ENCODE measurements at places on chromosomes 11 and 22.

- no peak for DNase-seq
Measured at GRCh38 chr22:29587938-29588699, 7.2 kb upstream of the NIPSNAP1 start.

DNA sequence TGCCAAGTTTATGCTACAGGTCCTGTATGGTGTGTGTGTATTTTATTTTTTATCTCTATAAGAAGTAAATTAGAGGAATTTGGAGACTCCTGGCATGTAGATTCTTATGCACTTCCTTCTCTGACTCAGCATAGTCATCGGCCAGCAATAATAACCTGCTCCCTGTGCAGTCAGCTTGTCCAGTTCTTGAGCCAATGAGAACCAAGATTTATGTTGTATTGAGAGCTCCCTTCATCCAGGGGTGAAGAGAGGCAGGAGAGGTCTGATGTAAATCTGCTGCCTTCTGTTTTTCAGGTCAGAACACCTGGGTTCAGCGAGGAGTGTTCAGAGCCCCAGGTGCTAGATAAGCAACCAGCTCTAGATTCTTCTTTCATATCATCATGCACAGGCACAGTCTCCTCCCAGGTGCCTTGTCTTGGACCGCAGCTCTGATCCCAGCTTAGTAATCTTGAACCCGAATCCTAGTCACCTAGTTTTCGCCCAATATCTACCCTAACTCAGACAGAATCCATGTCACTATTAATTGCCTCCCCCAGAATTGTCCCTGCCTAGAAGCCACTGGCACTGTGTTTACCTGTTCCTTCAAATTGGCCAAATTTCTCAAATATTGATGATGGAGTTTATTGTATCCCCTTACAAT, 328.2 kb upstream of the NCAM1 start:
- no peak for DNase-seq

GRCh38 chr11:8822469-8822868, 88.5 kb upstream of the AKIP1 start:
- DNase-seq = no peak

DNA sequence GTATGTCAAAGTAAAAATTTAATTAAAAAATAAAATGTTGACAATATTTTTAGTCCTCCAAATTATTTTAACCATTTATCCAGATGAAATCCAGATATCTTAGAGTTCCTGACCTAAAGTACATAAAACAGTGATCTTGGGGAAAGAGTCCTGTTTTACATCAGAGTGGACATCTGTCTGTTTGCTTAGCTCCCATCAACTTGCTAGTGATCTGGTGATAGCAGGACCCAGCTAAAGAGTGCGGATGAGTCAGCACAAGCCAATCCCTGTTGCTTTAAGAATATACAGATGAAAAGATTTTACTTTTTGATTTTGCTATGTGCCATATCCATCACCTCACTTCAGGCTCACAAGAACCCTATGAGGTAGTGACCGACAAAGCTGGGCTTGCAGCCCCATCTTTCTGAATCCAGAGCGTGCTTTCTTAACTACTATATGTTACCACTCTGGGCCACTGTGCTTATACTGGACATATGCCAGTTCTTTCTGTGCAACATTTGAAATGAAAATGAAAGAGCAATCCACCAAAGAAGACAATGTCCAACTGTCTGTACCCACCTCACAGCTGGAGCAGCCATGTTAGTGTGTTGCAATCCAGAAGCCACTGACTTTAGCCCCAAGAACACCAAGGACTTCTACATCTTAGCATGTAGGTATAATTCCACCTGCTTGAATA, 167.6 kb upstream of the SESN3 start:
- no peak for DNase-seq

DNA sequence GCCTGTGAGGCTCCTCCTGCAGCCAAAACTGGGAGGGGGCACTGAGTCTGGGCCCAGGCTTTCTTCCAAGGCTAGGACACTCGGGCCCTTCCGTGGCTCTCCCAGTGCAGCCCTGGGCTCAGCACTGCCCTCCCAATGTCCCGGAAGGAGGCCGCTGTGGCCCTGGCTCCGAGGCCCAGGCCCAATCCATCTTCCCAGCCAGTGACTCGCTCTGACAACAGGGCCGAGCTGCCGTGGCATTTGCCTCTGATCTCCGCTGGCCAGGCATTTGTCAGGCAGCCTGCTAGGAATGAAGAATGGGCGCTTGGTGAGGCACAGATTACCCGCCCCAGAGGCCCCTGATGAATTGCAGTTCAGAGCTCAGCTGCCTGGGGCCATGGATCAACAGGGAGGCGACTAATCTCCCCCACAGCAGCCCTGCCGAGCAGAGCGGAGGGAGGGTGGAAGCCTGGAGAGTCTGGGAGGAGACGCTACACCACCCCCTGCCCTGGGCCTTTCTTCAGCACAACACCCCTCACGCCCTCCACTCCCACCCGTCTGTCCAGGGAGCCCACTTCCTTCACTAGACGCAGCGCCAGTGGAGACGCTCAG, 8.3 kb downstream of the FXYD2 start:
- DNase-seq = no peak

GRCh38 chr11:46658259-46658658, 40.9 kb downstream of the ATG13 start:
- DNase-seq = no peak

GRCh38 chr11:38538866-38539680, 1941.0 kb upstream of the RAG2 start:
- no peak for DNase-seq

DNA sequence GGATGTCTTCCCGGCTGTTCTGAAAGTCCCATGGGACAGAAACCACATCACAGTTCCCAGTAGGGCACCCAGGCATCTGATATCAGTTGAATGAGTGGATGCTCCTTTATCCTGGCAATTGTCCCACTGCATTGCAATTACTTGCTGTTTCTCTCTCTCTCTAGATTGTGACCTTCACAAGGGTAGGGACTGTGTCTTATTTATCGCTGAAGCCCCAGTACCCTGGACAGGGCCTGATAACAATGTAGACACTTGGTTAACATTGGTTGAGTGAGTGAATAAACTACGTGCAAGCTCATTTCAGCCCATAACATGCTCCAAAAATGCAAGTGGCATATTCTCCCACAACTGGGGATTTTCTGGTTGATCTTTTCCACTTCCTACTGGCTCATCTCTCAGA, 193.7 kb upstream of the NARS2 start:
- DNase-seq = no peak

GRCh38 chr11:132289590-132290256, 919.3 kb downstream of the NTM start:
- no peak for DNase-seq

DNA sequence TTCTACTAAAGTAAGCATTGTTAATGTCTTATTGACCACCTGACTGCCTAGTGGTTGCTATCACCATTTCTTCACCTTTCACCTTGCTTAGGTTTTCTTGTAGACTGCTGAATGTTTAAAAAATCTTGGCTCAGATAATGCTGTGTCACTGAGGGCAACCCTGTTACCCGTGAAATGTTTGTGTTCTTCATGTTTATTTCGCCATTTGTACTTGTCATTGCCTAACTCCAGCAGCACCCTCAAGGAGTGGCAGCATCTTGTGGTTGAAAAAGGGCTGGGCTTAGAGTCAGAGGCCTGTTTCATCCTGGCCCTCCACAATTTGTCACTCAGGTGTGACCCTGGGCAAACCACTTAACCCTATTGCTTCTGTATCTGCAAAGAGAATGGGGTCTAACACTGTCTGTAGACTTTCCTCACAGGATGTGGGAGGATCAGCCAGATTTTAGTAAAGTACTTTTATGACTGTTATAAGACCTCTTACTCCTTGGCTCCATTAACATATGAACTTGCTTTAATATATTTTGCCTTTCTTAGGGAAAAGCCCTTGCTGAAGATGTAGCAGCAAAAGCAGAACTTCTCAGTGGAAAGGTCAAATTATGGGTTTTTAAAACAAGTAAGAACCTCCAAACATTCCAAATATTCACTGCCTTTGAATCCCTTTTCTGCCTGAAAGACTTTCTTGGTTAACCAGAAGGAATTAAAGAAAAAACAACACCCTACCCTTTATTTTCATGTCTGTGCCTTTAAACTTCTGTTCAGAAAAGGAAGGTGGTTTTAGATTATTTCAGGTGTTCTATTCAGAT, 154.5 kb upstream of the C11orf87 start:
- DNase-seq = no peak

DNA sequence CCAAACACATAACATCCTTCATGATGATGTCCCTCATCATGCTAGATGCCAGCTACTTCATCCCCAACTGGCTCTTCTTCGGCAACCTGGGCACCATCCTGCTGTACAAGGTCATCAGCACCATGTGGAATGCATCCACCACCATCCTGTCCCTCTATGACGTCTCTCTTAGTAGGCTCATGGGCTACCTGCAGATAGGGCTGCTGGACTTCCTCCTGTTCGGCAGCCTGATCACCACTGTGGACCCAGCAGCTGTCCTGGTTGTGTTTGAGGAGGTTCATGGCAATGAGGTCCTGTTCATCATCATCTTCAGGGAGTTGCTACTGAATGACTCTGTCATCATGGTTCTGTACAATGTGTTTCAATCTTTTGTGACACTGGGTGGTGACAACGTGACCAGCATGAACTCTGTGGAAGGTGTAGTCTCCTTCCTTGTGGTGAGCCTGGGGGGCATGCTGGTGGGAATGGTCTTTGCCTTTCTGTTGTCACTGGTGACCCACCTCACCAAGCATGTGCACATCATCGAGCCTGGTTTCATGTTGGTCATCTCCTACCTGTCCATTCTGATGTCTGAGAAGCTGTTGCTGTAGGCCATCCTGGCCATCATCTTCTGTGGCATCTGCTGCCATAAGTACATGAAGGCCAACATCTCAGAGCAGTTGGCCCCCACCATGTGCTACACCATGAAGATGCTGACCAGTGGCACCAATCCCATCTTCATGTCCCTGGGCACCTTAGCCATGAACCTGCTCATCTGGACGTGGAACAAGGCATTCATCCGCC, 120.7 kb upstream of the SERPIND1 start:
- no peak for DNase-seq

DNA sequence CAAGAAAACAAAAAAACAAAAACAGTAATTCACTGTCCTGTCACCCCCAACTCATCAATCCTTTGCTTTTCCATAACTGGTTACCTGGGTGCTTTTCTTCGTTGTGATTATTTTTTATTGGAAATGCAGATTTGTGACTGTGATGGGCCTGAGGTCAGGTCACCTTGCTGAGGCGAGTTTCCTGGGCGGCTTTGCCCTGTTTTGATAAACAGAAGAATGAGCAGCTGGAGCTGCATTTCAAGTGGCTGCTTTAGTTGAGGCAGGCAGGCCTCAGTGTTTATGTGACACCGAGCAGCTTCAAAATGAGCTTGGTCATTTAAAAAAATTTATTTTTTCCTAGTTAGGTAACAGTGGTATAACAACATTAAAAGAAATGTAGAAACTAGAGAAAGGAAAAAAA, 22.2 kb downstream of the PTPRJ start:
- DNase-seq = peak; percentile 40

- DNase-seq = no peak
Measured at GRCh38 chr11:67160045-67160444, 41.0 kb downstream of the KDM2A start.

GRCh38 chr11:14150878-14151277, 188.4 kb downstream of the SPON1 start:
- DNase-seq = no peak

DNA sequence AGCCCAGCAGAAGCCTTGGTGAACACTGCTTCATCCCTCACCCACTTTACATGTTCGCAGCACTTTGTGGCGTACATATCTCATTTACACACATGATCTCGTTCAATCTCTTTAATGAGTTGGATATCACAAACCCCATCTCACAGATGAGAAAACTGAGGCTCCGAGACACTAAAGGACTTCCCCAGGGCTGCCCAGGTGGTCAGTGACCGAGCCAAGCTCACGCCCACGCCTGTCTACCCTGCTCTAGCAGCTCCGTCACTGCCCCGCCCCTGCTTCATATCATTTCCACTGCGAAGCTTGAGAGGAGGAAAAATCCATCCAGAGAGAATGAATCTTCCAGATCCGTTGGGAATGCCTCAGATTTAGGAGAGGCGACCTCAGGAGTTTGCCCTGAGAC, 11.8 kb upstream of the DSCAML1 start:
- no peak for DNase-seq

GRCh38 chr11:124493016-124493655, 47.6 kb upstream of the OR8B8 start:
- DNase-seq = no peak

DNA sequence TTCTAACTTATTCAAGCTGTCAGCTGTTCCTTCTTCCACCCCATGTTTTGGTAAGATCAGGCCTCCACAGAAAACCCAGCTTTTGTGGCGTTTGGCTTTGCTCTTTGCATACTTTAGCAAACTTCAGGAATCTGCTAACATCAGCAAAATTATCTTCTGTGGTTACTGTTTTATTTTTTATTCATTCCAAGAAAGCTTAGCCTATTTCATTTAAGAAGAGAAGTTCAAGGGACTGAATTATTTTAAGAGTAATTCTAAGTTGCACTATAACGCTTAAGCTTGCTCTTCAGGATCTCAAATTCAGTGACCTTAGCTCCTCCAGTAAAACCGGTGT, 1.1 kb downstream of the JHY start:
- DNase-seq = no peak

DNA sequence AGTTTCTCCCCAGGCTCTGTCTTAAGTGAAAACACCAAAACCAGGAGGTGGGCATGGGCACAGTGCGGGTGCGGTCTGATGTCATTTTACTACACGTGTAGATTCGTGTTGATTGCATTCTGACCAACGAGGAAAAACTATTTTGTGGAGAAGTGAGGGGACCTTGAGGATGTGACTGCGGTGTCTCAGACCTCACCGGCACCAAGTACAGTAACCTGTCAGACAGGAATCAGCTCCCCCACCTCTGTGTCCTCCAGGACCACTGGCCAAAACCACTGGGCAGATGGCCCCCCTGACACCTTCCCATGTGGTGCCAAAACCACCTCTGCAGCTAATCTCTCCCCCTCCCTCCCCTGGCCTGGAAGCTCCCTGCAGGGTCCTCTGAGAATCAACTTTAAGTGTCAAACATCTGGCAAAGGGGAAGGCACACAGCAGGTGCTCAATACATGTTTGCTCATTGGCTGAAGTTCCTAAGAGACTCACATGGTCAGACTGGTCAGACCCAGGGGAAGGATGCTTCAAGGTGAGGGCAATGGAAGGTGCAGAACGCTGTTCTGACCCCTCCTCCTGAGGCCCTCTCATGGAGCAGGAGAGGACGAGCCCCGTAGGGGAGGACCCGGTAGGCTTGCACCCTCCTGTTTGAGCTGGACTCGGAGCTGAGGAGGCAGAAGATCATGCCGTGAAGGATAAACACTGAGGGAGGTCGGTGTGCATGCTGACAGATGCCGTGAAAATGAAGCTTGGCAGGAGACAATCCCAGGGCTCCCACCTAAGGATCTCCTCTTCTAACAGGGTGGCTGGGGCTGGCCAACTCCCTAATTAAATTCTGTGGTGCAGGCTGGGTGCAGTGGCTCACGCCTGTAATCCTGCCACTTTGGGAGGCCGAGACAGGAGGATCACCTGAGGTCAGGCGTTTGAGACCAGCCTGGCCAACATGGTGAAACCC, 129.9 kb downstream of the MPPED1 start:
- DNase-seq = no peak

- DNase-seq = no peak
Measured at GRCh38 chr11:68735646-68736045, 15.7 kb downstream of the TESMIN start.

- DNase-seq = no peak
Measured at GRCh38 chr22:19673660-19674059, 40.6 kb upstream of the SEPTIN5 start.

GRCh38 chr11:110141812-110142211, 48.6 kb downstream of the ZC3H12C start:
- no peak for DNase-seq
